RWPE2 (cell line): ENCODE measurements at places on chromosomes 4 and X.
A peak's percentile ranks its signal among the peaks of the same experiment; 100 is the strongest.

- peak; percentile 42 for DNase-seq
These were observed 100.5 kb downstream of the AREG start for GRCh38 chr4:74545448-74545847.

GRCh38 chr4:146040623-146041022, 102.0 kb upstream of the ZNF827 start:
- DNase-seq: no peak

DNA sequence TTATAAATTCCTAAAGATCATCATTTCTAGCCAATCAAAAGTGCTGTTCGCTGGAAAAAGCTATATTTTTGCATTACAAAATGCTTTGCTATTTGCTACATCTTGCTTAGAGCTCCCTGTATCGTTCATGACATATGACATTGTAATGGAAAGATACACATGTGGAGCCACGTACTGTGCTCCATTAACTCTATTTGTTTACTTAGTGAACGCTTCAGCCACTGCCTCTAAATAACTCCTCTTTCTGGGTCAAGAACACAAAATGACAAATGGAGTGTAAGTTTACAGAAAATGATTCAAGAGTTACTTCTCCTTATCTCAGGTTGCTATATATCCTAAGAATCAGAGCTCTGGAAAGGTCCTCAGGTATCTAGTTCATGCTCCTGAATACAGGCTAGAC, 329.1 kb upstream of the SMIM31 start:
- no peak for DNase-seq

DNA sequence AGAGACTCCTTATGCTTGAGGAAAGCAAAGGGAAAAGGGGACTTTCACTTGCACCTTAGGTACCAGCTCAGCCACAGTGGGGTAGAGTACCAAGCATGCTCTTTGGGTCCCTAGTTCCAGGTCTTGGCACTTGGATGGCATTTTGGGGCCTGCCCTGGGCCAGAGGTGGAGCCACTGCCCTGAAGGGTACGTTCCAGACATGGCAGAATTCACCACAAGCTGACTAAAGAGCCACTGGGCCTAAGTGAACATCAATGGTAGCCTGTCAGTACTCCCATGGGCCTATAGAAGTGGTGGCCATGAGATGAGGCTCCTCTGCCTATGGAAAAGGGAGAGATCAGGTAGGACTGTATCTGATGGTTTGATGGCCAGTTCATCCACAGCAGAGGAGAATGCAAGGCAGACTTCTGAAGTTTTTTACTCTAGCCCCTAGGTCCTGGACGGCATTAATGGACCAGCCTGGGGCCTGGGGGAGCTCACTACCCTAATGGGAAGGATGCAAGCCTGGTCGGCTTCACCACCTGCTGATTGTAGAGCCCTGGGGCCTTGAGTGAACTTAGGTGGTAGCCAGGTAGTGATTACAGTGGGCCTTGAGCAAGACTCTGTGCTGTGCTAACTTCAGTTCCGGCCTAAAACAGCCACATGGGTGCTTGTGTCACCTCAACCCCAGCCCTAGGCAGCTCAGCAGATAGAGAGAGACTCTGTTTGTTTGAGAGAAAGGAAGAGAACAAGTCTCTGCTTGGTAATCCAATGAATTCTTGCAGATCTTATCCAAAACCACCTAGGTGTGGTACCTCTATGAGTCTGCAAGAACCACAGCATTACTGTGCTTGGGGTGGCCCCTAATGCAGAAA, 19.8 kb upstream of the HSFX4 start:
- no peak for DNase-seq

DNA sequence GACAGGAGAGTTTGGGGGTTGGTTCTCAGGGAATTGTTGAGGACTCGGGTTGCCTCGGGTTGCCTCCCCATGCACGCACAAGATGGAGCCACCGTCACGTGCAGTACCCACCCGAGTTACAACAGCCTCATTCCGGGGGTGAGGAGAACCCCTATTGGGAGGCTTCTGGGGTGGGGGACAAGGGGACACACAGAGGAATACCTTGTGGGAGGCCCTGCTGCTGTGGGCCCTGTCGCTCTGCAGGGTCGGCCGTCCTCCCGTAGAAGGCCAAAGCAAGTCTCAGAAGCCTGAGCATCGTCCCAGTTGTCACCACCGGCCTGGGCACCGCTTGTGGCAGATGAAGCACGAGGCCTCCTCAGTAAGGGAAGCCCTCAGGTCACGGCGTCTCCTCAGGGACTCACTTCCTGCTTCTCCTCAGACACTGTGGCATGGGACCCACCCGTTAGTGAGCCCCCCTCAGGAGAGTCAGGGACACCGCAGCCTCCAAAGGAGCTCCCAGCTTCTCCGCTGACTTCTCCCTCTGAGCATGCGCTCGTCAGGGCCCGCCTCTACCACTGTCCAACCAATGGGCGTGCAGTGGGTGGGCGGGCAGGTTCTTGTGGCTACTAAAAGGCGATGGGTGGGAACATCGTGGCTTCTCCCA, at the start of gene CT55:
Gene CT55 (minus strand): TSS at position 522 of the 643 bp plus-strand sequence. CDS start 227 bp downstream, at position 295.
- DNase-seq: no peak

DNA sequence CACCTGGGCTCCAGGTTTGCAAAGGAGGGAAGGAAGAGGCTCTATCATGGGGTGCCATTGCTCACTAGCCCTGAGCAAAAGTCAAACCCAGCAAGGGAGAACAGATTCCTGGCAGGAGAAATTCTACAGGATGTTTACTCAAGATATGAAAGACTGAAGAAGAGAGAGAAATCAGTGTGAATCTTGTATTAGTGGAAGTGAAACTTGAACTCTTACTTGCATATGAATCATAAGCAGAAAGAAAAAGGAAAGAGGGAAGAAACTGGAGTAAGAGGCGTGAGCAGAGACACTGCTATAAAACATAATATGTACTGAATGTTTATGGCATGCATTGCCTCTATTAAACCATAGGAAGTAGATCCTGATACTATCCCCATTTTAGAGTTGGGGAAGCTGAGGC, 60.9 kb downstream of the C4orf46 start:
- DNase-seq: no peak

- no peak for DNase-seq
These were observed 153.3 kb downstream of the BCOR start for GRCh38 chrX:39944416-39944815.

DNA sequence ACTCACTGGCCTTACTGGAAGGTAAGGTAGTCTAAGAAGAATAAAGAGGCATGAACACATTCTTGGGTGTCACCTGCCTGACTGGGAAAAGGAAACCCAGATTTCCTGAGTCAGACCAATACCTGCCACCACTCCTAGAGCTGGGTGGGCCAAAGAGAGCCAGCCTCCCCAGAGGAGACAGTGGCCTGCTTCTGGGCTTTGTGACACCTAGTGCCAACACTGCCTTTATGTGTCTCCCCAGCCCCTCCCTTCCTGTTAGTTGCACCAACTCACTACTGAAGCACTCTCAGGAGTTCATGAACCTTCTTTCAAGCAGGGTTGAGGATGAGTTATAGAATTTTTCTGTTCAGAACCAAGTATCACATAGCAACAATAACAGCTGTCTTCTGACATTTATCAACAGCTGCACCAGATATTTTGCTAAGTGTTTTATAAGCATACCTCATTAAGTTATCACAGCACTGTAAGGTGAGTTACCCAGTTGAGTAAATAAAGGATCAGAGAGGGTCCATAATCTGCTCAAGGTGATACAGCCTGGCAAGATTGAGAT, 77.6 kb upstream of the ETNPPL start:
- no peak for DNase-seq

DNA sequence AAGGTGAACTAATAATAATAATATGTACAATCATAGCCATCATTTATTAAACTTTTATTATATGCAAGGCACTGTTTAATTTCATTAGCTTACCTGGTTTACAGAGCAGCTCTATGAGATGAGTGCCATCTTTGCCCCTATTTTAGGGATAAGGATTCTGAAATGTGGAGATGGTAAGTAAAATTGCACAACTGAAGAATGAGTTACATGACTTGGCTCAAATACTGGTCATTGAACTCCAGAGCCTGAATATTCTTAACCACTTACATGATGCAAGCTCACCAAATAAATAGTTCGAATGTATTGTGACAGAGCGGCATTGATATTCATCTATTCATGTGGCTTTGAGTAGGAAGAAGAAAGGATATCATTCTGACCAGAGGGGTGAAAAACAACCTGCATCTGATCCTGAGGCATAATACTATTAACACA, 11.7 kb downstream of the ALB start:
- no peak for DNase-seq

- DNase-seq: no peak
These were observed 90.9 kb upstream of the BANK1 start for GRCh38 chr4:101699441-101700124.

DNA sequence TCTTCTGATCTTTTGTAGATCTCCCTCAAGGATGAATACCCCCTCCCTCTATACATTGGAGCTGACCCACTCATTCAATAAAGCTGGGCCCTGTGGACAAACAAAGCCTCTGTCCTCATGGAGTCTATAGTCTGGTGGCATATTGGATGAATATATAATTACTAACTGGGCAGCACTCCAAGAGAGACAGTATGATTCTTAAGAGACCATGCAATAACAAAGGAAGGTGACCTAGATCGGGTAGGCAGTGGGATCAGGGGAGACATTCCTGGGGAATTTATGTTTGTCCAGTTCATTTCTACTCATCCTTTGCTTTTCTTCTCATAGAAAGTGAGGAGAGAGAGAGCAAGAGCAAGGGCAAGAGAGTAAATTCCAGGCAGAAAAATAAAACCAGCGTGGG, 23.5 kb upstream of the CXCL13 start:
- no peak for DNase-seq

DNA sequence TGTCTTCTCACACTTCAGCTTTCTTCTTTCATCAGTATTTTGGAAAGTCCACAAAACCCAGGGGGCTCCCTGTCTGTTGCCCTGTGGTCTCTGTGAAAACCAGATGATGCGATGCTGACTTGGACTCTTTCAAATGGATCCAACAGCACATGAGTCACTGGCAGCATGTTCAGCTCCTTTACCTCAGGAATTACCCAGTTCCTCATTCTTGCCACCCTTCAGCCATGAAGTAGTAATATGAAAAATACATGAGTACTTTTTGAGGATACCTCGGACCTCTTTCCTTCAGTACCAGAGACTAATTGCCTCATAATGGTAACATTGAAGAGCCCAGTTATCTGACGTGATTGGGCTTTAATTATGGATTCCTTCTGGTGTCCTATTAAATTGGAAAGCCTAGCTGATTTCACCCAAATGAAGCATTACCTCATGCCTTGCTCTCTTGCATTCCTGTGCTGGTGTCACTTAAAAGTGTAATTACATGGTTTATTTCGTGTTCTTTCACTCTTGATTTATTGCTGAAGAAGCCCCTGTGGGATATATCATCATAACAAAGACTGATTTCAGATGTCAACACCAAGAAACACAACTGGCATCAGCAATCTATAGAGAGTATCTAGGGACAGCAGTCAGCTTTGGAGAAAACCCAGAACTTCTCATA, 63.4 kb downstream of the NFKB1 start:
- DNase-seq: no peak

GRCh38 chrX:3504916-3505315, 158.5 kb upstream of the MXRA5 start:
- no peak for DNase-seq

GRCh38 chr4:26858947-26859401, 1.7 kb upstream of the STIM2 start:
- DNase-seq: no peak

GRCh38 chrX:126770179-126770578, 49.4 kb upstream of the PRR32 start:
- no peak for DNase-seq

- peak; percentile 57 for DNase-seq
These were observed 3.9 kb upstream of the SYN1 start for GRCh38 chrX:47623540-47624027.

GRCh38 chr4:48005781-48006180, 10.7 kb downstream of the CNGA1 start:
- DNase-seq: no peak

DNA sequence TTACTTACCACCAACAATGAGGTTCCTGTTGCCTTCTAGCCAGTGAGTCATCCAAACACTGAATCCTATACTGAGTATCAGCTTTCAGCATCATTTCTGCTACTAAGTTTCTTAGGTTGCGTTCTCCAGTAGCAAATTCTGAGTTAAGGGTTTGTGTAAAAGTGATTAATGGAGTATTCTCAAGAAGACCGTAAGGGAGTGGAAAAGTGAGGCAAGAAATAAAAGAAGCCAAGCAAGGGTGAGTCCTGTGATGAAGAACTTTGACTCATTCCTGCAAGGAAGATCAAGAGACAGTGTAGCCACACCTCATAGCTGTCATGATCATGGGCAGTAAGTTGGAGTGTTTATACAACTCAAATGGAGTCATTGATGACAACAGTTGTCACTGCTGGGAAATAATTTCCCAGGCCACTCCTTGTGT, 446.2 kb downstream of the RAPGEF2 start:
- DNase-seq: no peak

DNA sequence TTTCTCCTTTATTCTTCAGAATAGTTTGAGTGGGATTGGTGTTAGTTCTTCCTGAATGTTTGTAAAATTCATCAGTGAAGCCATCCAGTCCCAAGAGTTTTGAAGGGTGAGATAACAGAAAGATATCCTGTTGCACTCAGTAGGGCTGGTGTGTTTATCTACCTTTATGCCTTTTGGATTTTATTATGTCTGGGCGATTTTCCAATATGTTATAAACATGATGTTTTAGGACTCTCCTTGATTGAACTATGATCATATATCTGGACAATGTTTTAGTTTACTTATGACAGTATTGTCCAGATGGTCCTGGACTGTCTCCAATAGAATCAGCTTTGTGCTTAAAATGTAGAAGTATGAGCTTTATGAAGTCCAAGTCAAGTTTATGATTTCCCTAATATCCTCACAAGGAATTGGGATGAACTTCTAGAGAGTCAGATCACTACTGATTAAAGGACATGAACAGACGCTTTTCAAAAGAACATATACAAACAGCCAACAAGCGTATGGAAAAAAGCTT, 77.6 kb upstream of the ITM2A start:
- no peak for DNase-seq

DNA sequence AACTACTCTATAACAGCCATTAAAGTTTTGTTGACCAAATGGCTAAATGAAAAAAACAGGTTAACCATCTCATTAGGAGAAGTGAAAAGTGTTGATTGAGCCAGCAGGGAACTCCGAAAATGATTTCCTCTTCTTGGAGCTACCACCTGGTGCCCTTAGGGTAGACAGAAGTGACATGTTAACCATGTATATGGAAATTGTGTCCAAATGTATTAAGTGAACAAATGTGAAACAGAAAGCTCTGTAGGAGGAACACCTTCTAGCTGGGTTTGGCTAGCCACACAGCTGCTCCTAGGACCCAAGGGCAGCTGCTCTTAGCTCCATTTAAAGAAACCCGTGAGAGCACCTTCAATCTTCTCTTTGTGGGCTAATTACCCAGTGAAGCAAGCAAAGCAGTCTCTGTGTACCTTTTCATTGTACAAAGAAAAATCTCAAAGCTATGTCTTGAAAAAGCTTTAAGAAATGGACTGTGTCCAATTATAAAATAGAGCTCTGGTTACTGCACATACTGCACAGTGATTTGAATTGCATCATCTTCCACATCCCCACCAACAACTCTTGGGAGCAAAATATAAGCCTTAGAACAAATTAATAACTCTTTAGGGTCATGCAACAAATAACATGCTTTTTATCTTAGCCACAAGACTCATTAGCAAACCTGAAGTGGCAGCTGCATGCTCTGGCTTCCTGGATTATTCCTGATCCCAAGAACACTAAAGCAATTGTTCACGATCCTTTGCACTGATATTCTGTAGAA, 59.2 kb upstream of the PARM1 start:
- no peak for DNase-seq

- DNase-seq: no peak
These were observed 104.3 kb downstream of the USP46 start for GRCh38 chr4:52554612-52555355.
